Stimulated activated CD8-positive, alpha-beta memory T cell treated with anti-CD3 and anti-CD28 coated beads, Interleukin-4, amount 100 ng/mL, for 1 hour (primary cell): ENCODE measurements at places on chromosomes 12 and 14.

- no peak for DNase-seq
Measured at GRCh38 chr12:101166866-101167265, 43.2 kb downstream of the SLC5A8 start.

GRCh38 chr14:103107941-103108748 lies 13.6 kb downstream of the EXOC3L4 start:
- DNase-seq, result no peak

- DNase-seq, result no peak
Measured at GRCh38 chr14:68626386-68626785, 166.5 kb downstream of the ZFP36L1 start.

DNA sequence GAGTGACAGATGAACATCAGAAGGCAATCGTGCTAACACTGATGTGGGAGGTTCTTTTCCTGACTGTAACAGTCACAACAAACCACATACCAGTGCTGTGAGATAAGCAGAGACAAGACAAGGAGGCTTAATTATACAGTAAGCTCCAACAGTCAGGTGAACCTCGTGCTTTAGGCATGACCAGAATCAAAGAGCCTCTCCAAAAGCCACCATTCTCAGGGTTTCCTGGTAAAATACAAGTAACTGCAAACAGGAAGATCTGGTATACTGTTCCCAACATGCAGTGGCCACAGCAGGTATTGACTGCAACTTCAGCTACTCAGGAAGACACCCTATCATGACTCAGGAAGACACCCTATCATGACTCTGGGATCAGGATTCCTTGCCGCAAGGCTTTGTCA lies 47.3 kb upstream of the GTF2A1 start:
- no peak for DNase-seq

GRCh38 chr12:1592444-1593173 lies 1.8 kb downstream of the FBXL14 start:
- no peak for DNase-seq

- no peak for DNase-seq
Measured at GRCh38 chr12:52320784-52321400, at the start of gene KRT83. TSS of gene KRT83 (minus strand) at chr12:52321398. CDS start at chr12:52321335, 63 bp downstream.

DNA sequence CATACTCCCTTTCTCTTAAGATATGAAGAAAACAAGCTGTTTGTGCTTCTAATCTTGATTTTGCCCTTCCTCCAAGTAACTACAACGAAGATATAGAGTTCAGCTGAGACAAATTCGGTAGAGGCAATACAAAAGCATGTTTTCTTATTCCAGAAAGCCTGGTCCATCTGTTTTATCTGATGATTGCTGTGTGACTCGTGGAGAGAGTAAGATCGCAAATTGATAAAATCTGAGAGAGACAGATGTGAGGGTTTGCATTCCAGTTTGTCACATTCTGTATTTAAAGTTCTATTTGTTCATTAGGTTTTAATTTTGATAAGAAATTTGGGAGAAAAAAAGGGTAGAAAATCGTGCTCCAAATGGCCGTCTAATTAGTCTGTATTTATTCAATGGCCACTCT lies 192.1 kb downstream of the CPNE8 start:
- no peak for DNase-seq

DNA sequence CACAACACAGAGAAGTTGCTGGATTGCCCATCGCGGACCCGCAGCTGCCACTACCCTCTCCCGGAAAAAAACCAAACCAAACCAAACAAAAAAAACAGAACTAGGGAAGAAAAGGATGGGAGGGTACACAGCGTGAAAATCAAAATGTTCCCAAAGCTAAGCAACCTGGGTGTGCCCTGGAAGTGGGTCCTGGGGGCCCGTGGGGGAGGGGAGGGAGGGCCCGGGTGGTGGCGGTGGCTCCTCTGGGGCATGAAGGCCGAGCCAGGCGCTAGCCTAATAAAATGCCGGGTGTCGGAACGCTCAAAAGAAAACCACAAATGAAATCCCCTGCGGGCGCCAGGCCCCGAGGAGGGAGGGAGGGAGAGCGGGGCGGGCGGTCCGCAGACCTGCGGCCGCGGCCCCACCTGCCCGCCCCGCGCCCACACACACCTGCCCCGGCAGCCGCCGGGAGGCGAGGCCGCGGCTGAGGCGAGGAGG lies 787 bp downstream of the HECTD4 start:
- no peak for DNase-seq

DNA sequence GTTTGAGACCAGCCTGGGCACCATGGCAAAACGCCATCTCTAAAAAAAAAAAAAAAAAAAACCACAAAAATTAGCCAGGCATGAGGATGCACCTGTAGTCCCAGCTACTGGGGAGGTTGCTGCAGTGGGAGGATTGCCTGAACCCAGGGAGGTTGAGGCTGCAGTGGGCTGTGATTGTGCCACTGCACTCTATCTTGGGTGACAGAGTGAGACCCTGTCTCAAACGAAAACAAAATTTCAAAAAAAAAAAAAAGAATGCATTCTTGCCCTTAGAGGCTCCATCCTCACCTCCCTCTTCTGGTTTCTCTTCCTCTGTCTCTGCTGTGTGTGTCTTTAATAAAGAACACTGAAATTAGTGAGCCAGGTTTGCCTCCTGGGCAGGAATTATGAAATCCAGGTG lies 107.8 kb downstream of the VCPKMT start:
- DNase-seq, result no peak

- DNase-seq, result no peak
Measured at GRCh38 chr12:114967151-114967550, 283.2 kb upstream of the TBX3 start.

DNA sequence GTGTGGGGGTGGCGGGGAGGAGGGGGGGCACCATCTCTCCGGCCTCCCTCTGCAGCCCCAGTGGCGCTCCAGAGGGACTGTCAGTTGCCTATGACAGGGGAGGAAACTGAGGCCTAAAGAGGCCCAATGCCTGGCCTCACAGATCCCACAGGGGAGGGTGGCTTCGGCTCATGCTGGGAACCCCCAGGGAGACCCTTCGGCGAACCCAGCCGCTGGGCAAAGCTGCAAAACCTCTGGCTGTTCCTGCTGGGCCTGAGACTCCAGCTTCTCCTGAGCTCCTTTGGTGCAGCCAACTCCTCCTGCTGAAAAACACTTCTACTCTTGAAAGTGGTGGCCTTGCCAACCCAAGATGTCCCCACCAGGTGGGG lies 170.1 kb upstream of the RTL1 start:
- DNase-seq, result no peak

- no peak for DNase-seq
Measured at GRCh38 chr14:80930836-80931389, 10.6 kb downstream of the CEP128 start.

- DNase-seq, result no peak
Measured at GRCh38 chr12:93614917-93615596, 42.6 kb downstream of the SOCS2 start.

GRCh38 chr14:85217412-85217811 lies 312.5 kb upstream of the FLRT2 start:
- DNase-seq, result no peak

- no peak for DNase-seq
Measured at GRCh38 chr12:6212086-6212485, 11.9 kb downstream of the CD9 start.

DNA sequence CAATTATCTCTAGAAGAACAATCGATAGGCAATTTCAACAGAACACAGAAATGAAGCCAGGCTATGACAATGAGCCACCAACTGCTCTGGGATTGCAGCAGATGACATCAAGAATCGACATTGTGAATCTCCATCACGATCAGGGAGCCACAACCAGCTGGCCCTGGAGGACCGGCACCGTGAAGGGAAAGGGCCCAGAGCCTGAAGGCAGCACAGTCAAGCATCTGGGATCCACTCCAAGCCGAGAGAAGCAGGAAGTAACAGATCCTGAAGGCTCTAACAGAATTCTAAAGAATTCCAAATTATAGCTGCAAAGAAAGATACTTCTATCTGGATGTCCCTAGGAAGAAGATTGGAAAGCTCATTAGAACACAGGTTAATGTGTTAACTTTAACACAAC lies 61.0 kb downstream of the LRRC74A start:
- DNase-seq, result no peak

DNA sequence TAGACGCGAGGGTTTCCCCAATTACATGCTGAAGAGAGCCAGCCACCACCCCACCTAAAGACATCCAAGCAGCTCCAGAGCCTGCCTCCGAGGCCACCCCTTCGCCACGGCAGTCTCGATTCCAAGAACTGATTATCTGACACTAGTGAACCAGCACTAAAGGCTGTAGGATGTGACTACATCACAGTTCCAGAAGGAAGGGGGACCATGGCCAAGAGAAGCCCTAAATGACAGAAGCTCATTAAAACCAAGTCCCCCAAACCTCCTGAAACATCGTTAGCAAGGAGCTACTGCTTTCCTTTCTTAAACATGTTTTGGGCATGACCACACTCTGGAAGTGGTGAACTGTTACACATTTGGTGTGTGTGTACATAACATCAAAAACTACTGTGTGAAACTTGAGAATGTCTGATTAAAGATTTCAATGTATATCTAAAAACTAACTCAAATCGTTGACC lies 88.2 kb downstream of the DUSP16 start:
- DNase-seq, result no peak

DNA sequence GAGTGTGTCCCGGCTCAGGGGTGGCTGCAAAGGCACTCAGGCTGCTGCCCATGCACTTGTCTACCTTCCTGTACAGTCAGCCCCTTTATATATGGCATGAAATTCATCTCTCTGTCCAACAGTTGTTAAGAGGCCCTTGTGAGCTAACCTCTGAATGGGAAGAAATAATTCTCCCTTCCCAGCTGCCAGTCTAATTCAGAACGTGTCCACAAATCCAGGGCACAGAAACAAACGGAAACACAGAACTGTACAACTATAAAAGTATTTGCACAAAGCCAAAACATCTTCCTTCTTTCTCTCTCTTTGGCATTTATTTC lies 849 bp downstream of the KRT5 start:
- no peak for DNase-seq

DNA sequence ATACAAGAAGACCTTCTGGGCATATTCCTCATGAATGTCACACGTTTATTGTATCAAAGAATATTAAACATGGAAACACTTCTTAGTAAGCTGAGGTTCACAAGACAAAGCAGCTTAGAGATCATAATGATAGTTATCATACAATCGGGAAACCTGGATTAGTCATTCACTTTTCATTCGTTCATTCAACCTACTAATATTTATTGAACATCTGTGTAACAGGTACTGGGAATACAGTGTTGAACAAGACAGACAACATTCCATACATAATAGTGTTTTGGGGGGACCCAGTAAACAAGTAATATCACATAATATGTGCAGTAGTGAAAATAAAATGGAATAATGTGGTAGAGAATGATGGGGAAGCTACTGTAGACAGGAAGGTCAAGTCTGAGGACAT lies 100.6 kb upstream of the GRIP1 start:
- no peak for DNase-seq
